Activated T-cell treated with anti-CD3 and anti-CD28 coated beads, Interleukin-2, amount 50 U/mL, for 72 hours (primary cell): ENCODE measurements at places on chromosomes 11 and 22.

- peaks cover 5% of the 10 kb centered on the region for H3K4me1 ChIP-seq
- H3K4me3 ChIP-seq: no peak overlapping the region
- DNase-seq: no peak
- peaks cover 11% of the 10 kb centered on the region for H3K36me3 ChIP-seq
- H3K27ac ChIP-seq: peak overlapping the region; percentile 68
- H3K27me3 ChIP-seq: no peaks in the 10 kb centered on the region
Measured at GRCh38 chr11:3042496-3043314, 14.5 kb downstream of the CARS1 start.

GRCh38 chr11:35235157-35235468, 96.1 kb downstream of the CD44 start:
- H3K36me3 ChIP-seq: peaks cover 30% of the 10 kb centered on the region
- H3K27me3 ChIP-seq: no peaks in the 10 kb centered on the region
- H3K4me3 ChIP-seq: no peak overlapping the region
- no peak overlapping the region for H3K27ac ChIP-seq
- no peak for DNase-seq

DNA sequence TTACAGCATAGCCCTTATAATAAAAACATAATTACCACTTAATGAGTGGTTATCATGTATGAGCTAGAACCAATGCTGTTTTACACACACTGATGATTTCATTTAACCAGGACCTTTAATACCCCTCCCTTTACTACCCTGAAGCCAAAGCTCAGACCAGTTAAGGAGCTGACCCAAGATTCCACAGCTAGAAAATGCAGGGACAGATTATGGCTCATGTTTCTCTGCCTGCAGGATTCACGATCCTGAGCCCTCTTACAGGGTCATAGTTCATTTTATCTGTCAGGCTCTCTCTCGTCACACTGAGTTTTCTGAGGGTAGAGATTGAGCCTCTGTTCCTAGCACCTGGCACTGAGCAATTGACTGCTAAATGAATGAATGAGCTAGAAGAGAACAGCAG, 27.4 kb downstream of the TUB start:
- no peak for DNase-seq
- H3K4me3 ChIP-seq: no peak overlapping the region
- no peaks in the 10 kb centered on the region for H3K4me1 ChIP-seq
- no peak overlapping the region for H3K27ac ChIP-seq
- no peaks in the 10 kb centered on the region for H3K36me3 ChIP-seq

GRCh38 chr11:70527046-70527395, 128.7 kb downstream of the CTTN start:
- no peaks in the 10 kb centered on the region for H3K4me1 ChIP-seq
- no peak overlapping the region for H3K27ac ChIP-seq
- H3K27me3 ChIP-seq: peaks cover 7% of the 10 kb centered on the region
- H3K36me3 ChIP-seq: no peaks in the 10 kb centered on the region

GRCh38 chr22:25853078-25853477, 111.1 kb downstream of the MYO18B start:
- no peak overlapping the region for H3K4me3 ChIP-seq
- H3K4me1 ChIP-seq: peaks cover 6% of the 10 kb centered on the region
- no peak for DNase-seq
- H3K27ac ChIP-seq: no peak overlapping the region
- H3K27me3 ChIP-seq: peaks cover 24% of the 10 kb centered on the region

DNA sequence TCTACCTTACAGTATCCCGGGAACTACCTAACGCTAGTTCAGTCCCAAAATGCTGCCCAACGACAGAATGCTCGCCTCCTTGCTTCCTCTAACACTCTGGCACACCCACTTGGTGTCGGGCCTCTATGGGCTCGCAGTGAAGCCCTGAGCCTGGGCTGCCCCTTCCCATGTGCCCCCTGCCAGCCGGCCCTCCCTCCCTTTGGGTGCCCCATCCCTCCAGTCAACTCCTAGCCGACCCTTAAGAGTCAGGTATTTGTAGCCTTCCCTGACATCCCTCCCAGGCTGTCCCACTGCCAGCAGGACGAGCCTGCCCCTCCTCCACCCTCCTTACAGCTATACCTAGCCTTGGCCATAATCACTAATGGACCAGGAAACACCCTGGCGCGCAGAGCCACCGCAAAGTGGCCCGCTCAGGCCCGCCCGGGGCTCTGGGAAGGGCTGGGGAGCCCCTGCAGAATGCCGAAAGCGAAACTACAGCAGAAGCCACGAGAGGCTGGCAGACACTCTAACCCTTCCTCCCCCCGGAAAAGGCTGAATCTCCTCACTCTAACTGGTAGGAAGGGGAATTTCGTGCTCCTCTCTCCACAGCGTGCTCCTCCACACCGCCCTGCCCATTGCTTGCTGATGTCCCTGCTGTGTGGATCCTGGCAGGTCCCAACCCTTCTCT, 8.2 kb downstream of the CBX7 start:
- H3K4me3 ChIP-seq: peak overlapping the region; percentile 95
- DNase-seq: peak; percentile 63
- H3K4me1 ChIP-seq: peaks cover 29% of the 10 kb centered on the region
